SIG-M5 (cell line): ENCODE measurements at places on chromosomes 6 and 20.
A peak's percentile ranks its signal among the peaks of the same experiment; 100 is the strongest.

GRCh38 chr20:7673841-7674240 is 266.4 kb downstream of the HAO1 start:
- no peak for DNase-seq

DNA sequence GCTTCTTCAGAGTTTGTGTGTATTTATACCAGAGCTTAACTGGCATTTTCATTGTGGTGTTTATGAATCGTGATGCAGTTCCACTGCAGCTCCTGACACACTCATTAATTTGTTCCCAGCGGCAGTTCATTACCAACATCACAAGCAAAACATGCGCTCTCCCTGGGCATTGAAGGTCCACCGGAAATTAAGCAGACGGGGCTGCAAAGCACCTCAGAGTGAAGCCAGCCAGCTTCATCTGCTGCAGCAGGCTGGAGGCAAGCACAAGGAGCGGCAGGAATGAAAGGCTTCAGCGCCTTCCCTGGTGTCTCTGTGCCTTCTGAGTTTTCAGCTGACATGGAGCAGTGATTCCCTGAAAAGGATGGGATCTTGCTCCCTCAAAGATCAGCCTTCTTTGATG is 246.0 kb upstream of the SPTLC3 start:
- no peak for DNase-seq

DNA sequence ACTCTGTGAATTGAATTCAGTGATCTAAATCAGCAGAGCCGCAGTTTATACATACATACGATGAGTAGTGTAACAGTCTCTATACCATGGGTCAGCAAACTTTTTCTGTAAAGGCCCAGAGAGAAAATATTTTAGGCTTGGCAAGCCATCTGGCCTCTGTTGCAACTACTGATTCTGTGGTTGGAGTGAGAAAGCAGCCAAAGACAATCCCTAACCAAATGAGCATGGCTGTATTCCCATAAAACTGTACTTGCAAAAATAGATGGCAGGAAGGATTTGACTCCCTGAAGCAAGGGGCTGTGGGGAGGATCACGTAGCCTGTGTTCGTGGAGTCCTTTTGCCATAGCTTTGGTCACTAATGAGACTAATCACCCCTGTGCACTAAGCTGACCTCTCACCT is 17.9 kb upstream of the MOCS1 start:
- DNase-seq = no peak

- no peak for DNase-seq
These were observed 6.5 kb upstream of the ZSCAN9 start for GRCh38 chr6:28218312-28219248.

GRCh38 chr20:56927127-56927526 is 298.0 kb downstream of the TFAP2C start:
- no peak for DNase-seq

- no peak for DNase-seq
These were observed 312.7 kb upstream of the TBX18 start for GRCh38 chr6:85077098-85077497.

GRCh38 chr6:154653385-154653784 is 79.8 kb upstream of the SCAF8 start:
- no peak for DNase-seq

DNA sequence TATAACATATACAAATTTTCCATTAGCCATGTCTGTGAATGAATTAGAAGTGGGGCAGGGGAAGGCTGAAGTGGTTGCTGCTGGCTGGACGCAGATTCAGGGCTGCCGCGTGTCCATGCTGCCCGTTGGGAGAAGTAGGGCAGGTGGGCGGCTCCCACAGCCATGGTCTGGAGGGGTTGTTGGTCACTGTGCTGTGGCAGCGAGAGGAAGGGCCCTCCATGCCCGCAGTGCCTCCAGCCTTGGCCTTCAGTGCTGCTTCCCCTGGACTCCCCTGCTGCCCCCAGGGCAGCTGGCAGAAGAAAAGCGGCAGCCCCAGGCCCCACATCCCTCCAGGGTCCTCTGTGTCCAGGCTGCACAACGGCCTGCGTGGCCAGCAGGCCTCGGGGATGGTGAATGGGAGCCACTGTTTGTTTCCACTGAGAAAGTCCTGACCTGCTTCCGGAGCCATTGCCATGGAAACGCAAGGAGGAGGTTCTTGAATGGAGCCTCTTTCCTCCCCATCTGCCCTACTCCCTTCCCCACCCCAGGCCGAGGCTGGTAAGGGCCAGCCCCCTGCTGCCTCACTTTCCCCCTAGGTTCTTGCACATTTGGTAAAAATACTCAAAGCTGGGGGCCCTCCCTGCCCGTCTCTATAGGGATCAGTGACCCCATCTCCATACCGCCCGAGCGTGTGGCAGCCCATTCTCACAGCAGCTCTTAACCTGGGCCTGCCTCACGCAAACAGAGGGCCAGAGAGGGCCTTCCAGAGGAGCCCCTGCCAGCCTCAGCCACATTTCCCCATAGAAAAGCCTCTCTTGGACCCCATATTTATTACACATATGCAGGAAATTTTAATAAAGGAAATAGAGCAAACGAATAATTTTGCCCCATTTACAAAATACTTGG is 113.3 kb downstream of the SASH1 start:
- DNase-seq = no peak

DNA sequence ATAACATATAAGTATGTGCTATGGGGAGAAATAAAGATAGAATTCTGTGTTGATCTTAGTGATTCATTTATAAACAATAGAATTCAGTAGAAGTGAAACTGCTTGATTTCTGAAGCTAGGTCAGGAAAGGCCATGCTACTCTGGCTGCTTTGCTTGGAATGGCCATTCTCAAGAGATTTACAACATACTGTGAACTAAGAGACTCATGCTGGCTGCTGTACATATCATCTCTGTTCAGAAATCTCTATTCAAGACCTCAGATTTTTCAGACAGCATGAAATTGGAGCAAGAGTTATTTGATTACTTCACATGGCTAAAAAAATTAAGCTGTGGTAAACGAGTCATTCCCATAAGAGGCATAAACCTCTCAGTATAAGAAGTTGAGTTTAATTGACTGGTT is 662.6 kb downstream of the BCKDHB start:
- DNase-seq = no peak

- no peak for DNase-seq
These were observed 14.5 kb downstream of the CHMP4B start for GRCh38 chr20:33825340-33826269.

DNA sequence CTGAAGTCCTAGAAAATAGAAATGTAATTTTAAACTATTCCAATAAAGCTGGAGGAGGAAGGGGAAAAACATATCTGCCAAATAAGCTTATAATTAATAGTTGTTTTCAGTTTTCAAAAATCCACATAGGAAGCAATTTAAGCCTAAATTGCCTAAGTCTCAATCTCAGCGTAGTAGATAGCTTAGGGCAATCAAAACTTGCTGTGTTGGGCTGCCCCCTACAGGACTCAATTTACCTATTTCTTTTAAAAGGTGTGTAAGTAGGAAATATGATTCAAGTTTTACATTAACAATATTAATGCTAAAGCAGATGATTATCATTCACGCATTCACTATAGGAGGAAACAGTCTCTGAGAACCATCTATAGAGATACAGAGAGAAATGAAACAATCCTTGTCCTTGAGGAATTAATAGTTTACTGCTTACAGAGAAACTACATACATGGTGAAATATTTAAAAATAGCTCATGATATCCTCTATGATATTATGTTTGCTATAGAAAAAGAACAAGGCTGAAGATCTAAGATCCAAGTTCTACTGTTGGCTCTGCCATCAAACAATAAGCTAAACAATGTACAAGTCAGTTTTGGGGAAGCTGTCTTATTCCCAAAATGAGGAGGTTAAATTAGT is 102.1 kb downstream of the ATG5 start:
- DNase-seq = no peak

- DNase-seq = no peak
These were observed 221.7 kb upstream of the MARCKS start for GRCh38 chr6:113635222-113635986.

DNA sequence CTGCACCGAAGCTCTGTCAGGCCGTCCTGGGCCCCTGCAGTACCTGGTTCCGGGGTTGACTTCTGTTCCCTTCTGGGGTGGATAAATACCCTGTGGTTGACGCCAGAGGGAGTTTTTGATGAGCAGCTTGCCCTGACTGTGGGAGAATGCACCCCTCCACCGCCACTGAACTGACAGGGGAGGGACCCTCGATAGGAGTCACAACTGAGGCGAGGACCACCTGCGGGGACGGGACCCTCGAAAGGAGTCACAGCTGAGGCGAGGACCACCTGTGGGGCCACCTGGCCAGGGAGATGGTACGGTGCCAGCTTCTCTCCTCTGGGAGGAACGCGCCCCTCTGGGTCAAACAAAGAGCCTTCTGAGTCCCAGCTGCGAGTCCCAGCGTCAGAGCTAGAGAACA is 100.1 kb upstream of the FRMD1 start:
- DNase-seq = no peak

DNA sequence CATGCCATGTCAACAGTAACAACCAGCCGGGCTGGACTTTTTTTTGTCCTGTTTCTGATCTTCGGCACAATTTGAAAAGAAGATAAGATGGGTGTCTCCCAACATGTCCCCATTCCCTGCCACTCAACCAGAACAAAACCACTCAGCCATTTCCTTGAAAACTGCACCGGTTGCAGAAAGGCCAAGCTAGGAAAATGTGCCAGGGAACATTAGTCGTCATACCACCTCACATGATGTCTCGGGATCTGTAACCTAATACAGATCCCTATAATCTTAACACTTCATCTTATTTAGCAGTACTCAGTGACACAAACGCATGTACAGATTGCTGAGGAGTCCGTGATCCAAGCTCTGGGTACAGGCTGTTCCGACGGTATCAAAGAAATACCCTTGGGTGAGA is 46.5 kb downstream of the ALDH8A1 start:
- DNase-seq = no peak

DNA sequence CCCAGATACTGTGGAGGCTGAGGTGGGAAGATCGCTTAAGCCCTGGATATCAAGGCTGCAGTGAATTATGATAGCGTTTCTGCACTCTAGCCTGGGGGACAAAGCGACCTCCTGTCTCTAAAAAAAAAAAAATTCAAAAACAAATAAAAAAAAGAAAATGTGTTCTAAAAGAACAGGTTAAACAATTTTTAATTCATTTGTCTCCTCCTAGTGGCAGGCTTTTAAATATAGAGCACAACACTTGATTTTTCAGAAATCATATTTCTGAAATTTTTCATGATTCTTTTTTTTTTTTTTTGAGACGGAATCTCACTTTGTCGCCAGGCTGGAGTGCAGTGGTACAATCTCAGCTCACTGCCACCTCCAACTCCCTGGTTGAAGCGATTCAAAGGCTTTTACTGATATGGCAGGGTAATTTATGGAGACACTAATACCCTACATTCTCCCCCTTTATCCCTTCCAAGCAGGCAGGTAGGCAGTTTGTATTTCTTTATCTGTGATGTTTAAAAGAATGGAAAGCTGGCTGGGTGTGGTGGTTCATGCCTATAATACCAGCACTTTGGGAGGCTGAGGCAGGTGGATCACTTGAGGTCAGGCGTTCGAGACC is 8.7 kb upstream of the GTF3C6 start:
- no peak for DNase-seq

- no peak for DNase-seq
These were observed 3.3 kb upstream of the RSPO3 start for GRCh38 chr6:127115084-127115655.

GRCh38 chr6:106070636-106071035 is 15.5 kb upstream of the PRDM1 start:
- DNase-seq = no peak

- DNase-seq = no peak
These were observed 33.2 kb downstream of the ANKS1A start for GRCh38 chr6:34922177-34922663.

GRCh38 chr20:50138120-50138478 is 15.4 kb downstream of the PEDS1 start:
- no peak for DNase-seq

DNA sequence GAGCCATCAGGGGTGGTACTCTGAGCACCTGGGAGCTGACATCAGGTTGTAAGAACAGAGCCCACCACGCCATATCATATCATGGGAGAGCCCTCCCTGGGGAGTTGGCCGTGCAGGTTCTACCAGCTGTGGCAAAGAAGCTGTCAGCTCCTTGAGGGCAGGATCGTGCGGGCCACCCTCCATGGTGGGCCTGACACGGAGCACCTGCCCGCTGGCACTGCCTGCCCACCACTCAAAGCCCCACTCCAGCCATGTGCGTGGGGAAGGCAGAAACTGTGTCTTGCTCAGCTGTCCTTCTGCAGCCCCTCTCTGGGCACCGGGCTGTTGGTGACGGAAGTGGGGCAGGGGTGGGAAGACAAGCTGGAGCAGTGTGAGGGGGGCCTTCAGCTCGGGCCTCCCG is 14.3 kb downstream of the PRPH2 start:
- no peak for DNase-seq

DNA sequence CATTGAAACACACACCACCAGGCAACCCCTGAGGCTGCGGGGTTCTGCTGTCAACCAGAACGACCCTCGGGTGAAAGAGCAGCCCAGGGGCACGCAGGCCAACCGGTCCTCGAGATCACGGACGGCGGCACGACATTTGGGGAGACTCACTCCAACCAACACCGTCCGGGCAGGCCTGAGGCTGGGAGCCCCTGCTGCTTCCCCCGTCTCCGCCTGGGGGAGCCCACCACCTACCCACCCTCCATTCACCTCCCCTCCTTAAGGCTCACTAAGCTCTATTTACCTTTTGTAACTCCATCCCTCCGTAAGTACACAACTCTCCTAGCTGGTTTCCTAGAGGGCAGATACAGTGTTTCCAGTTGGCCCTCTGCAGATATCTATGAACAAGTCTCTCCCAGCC is 971.3 kb upstream of the DEFB115 start:
- no peak for DNase-seq

GRCh38 chr20:33561692-33562601 is 72.1 kb downstream of the CBFA2T2 start:
- no peak for DNase-seq

GRCh38 chr6:26336355-26337198 is 28.4 kb upstream of the BTN3A2 start:
- DNase-seq = peak; percentile 28

- DNase-seq = no peak
These were observed 595 bp downstream of the EYA2 start for GRCh38 chr20:46894971-46895905.

DNA sequence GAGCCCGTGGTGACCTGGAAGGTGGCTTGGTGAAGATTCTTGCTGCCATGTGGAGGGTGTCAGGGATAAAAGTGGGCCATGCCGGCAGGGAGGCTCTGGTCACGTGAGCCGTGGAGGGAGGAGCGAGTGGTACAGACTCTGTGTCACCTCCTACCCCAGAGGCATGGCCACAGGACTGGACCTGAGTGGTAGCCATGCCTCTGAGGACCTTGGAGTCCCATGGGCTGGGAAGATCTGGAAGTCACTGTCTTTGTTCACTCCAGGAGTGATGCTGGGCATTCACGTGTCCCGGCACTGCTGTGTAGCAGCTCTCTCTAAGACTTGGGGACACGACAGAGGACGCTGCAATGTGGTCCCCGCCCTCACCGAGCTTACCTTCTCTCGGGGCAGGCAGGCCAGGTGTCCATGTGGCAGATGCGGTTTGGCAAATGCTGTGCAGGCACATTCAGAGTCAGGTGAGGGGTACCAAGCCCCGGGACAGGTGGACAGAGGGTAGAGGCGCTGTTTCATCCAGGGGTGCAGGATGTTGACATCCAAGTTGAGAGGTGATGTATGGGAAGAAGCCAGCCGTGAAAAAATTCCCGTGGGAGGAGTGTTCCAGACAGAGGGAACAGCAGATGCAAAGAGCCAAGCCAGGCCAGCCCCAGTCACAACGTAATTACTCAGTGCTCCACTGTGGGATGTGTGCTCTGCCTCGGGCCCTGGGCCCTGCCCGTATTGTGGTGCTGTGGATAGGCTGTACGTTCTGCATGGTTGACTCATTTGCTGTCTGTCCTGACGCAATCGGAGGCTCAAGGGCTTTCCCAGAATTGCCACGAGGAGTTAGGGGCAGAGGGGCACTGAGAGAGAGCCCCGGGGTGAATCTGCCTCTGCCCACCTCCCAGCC is 307.8 kb downstream of the TAF4 start:
- no peak for DNase-seq
